Activated CD4-positive, CD25-positive, alpha-beta regulatory T cell treated with anti-CD3 and anti-CD28 coated beads, Interleukin-2, amount 50 U/mL, for 16 hours (primary cell): ENCODE measurements at places on chromosomes 2 and 18.

DNA sequence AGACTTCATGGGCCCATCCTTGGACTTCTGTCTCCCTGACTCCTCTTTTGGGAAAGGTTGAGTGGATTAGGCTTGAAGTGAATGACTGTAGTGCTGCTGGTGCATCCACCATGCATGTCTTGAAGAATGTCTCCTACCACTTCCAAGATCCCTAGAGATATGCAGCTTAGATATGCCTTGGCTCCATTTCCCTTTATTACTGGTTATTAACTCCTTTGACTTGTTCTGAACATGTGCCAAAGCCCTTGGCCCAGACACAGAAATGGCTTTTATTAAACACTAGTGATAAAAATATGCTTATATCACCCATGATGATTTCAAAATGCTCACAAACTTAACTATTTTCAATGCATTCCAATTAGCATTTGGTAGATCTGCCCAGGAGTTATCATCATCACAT lies 90.0 kb upstream of the SLC14A2 start:
- no peak for DNase-seq

DNA sequence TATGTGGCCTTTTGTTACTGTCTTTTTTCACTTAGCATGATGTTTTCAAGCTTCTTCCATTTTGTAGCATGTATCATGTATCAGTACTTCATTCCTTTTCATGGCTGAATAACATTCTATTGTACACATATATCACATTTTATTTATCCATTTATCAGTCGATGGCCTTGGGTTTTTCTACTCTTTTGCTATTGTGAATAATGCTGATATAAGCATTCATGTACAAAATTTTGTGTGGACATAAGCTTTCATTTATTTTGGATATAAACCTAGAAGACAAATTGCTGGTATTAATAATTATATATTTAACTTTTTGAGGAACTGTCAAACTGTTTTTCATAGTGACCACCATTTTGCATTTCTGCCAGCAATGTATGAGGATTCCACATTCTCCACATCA lies 201.1 kb downstream of the ACTR3 start:
- DNase-seq = no peak

- no peak for DNase-seq
These were observed 17.0 kb upstream of the DIPK1C start for GRCh38 chr18:74473976-74474640.

GRCh38 chr2:110873056-110873502 lies 140.7 kb downstream of the ACOXL start:
- DNase-seq = no peak

DNA sequence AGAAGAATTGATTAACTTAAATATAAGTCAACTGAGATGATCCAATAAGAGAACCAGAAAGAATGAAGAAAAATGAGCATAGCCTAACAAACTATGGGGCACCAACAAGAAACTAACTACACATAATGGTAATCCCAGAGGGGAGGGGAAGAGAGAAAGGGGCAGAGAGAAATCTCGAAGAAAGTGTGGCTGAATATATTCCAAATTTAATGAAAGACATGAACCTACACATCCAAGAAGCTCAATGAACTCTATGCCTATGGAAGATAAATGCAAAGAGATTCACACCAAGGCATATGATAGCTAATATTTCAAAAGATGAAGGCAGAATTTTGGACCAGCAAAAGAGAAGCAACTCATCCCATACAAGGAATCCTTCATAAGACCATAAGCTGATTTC lies 649.2 kb downstream of the ZEB2 start:
- DNase-seq = no peak

DNA sequence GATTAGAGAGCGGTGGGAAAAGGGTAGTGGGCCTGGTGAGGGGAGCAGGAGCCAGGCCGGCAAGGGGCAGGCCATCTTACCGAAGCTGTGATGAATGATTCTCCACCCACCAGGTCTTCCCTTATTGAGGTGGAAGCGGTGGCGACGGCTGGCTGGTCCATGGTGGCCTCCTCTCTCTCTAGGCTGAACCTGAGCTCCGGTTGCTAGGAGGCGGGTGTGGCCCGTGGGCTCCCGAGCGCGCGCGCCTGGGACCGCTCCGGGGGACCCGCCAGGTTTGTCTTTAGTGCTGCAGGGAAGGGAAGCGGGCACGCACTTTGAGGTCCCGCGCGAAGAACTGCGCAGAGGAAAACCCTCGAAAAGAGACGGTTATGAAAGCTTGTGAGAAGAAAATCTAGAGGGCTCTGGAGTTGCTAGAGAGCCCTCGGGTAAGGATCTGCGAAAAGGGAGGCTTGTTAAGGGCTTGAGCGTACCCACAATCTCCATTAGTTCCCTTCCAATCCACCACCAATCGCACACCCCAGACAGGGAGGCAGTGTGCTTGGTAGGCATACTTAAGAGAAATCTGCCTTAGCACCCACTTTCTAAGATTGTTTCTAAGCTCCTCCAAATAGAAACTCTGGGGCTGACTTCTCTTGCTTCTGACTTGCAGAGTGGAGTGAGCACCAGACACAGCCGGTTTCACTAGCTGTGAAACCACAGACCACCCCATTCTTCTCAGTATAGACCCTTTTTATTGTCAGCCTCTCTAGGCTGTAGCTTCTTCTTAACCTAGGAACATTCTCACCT lies at the start of gene STPG4:
Gene STPG4 (minus strand): TSS at position 218 of the 786 bp plus-strand sequence. CDS start 57 bp downstream, at position 161.
- no peak for DNase-seq

GRCh38 chr2:61679096-61679495 lies 140.9 kb upstream of the XPO1 start:
- DNase-seq = no peak

DNA sequence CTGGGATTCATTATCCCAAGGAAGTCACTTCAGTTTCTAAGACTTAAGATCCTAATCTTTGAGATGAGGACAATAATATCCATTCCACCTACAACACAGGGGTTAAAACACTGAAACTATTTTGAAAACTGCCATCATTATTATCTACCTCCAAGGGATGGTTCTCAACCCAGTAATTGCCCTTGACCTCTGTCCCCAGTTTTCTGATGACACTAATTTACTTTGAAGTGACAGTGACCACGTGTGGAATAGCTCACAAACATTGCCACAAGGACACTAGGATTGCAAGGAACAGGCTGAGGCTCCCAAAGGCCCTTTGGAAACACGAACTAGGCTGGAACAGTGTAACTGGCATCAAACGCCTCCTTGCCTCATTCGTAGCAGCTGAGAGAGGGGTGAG lies 78.4 kb downstream of the UXS1 start:
- no peak for DNase-seq

DNA sequence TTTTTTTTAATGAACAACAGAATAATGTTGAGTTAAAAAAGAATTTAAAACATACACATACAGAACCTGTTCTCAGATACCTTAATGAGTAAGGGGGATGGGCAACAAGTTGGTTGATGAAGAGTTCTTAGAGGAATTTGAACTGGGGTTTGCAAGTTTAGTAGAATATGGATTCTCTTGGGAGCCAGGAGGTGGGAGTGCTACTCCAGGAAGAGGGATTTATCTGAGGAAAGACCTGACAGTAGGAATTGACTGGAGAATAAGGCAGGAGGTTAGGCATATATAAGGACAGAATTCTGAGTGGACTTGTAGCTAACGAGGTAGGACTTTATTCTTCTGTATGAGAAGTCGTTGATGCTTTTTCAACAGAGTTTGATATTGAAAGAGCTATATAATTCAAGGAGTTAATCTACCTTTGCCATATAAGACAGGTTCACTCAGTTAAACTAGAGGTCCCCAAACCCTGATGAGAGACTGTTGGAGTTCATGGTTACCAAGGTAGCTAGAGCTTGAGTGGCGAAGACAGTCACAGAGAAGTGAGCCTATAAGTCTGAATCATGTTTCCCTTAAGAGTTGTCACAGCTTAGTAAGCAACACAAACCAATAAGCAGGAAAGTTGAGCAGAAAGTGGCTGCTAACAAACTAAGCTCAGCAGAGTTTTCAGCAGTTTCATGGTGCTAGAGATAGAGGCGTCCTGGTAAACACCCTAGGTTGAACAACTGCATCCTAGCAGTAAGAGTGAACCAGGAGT lies 88.2 kb downstream of the NCOA1 start:
- no peak for DNase-seq

GRCh38 chr2:43218155-43218701 lies 8.2 kb downstream of the ZFP36L2 start:
- DNase-seq = no peak

GRCh38 chr2:108240966-108241365 lies 1.2 kb downstream of the SULT1C3 start:
- DNase-seq = no peak

- no peak for DNase-seq
These were observed 1.4 kb downstream of the TRIB2 start for GRCh38 chr2:12718015-12718671.

DNA sequence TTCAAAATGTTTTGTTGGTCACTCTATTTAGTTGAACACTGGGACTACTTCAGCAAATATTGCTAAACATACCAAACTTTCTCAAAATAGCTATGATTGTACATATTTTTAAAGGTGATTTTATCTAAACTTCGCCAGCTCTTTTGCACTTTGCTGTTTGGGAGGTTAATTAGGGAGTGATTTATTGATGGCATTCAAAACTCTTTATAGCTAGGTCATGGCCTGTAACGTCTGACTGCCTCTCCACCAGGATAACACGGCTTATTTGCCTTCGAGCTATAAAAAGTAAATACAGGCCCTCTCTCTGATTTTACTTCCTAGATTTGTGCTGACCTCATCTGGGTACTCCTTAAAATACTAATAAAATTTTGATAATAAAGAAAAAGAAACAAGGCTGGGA lies 931.9 kb downstream of the DCDC2C start:
- DNase-seq = no peak
